Lung (tissue), 17 donors: ENCODE measurements at places on chromosomes 1 and 21.

GRCh38 chr1:151311589-151312331 lies 15.5 kb downstream of the PI4KB start:
- DNase-seq, result no peak

DNA sequence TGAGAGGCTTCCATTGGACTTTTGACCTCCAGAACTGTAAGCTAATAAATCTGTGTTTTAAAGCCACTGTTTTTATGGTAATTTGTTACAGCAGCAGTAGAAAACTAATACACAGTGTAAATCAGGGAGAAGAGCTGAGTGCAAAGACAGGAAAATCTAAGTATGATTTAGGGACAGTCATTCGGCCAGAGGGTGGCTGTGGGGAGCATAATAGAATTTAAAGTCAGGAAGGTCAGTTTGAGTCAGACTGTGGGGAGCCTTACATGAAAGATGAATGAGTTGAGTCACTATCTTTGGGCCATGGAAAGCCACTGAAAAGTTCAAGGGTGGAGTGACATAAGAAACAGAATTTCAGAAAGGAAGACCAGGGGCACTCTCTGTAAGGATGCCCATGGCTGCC lies 52.4 kb upstream of the SSX2IP start:
- no peak for DNase-seq

GRCh38 chr1:204363335-204364114 lies 3.8 kb upstream of the PLEKHA6 start:
- peak; percentile 86 for DNase-seq

GRCh38 chr1:210736713-210737112 lies 397.2 kb downstream of the KCNH1 start:
- DNase-seq, result no peak

DNA sequence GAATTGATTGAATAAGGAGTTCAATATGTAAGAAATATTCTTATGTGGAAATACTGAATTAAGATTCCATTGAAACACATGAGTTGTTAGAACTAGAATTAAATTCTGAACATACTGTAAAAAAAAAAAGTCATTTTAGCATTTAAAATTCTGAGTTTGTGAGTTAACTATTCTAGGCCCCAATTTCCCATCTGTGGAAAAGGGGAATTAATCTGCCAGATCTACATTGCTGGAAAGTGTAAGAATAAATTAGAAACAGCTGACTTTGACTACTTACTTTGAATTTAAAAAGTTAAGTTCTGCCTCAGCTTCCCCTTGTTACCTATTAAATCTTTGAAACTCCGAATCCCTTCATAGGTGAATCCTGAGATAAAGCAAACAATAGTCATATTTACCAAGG lies 103.0 kb downstream of the SNX7 start:
- DNase-seq, result no peak

- peak; percentile 27 for DNase-seq
Observed at GRCh38 chr1:66931590-66931989, 6.8 kb downstream of the MIER1 start.

GRCh38 chr1:7705048-7705907 lies 65.8 kb upstream of the VAMP3 start:
- DNase-seq, result peak; percentile 31

GRCh38 chr21:37193676-37194075 lies 73.5 kb downstream of the VPS26C start:
- DNase-seq, result no peak

DNA sequence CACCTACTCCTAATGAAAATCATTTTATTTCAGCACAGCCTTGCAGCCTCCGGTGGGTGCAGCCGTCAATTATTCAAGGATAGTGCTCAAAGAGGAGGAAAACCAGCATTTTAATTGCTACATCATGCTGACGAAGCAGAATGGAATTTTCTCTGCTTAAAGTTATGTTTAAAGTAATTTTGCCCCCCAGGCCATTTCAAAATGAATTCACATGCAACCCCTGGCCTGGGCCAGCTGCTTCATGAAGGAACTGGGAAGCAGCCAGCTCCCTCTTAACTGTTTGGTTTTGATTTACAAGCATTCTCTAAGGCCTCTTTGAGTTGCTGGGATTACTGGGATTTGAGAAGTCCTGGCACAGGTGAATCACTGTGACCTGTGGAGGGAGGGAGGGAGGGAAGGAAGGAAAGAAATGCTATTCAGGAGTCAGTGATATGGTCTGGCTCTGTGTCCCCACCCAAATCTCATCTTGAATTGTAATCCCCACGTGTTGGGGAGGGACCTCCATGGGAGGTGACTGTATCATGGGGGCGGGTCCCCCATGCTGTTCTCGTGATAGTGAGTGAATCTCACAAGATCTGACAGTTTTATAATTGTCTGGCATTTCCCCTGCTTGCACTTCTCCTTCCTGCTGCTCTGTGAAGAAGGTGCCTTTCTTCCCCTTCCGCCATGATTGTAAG lies 66.0 kb downstream of the PGBD5 start:
- DNase-seq, result peak; percentile 74

GRCh38 chr1:55172272-55172671 lies 42.9 kb downstream of the USP24 start:
- DNase-seq, result no peak

DNA sequence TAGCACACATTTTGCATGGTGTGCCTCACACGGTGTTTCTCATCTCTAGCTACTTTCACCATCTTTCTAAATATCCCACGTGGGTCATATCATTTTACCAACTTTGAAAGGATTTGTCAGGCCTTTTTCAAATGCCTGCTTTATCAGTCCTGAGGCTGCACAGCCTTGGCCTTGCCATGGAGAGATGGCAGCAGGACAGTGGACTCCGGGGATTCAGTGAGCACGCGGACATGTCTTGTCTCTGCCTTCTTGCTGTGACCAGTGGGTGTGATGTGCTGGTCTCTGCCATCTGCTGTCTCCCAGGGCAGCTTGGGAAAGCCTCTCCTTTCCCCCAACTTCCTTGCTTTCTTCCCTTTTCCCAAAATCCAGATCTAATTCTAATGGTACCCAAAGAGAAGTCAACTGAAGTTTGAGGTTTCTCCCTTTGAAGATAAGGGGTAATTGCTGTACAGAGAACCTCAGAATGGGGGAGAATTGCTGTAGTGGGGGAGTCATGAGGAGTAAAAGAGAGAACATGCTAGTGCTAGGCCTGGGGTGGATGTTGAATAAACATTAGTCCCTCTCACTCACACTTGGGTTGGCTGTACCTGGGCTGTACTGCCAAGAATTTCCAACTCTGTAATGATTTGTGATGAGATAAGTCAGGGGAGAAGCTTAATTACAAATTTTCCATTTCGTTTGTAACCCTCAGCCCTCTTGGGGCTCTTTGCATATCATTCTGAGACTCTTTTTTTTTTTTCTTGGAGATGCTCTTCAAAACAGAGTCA lies 99.5 kb downstream of the GALNT2 start:
- no peak for DNase-seq

- DNase-seq, result peak; percentile 58
Observed at GRCh38 chr1:8987881-8988617, 38.2 kb downstream of the SLC2A7 start.

DNA sequence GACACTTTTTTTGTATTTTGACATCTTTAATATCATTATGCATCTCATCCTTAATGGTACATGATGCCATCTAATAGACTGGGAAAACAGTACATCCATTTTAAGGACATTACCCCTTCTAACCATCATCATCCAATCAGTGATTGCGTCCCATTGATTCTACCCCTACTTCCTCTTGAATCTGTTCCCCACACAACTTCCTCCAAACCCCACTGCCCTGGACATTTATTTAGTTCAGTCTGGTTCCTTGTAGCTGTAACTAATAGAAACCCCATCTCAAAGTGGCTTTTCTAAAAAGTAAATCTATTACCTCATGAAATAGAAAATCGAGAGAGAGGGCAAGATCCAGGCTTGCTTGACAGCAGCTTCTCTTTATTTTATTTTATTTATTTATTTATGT lies 2.1 kb upstream of the ITLN1 start:
- DNase-seq, result no peak

DNA sequence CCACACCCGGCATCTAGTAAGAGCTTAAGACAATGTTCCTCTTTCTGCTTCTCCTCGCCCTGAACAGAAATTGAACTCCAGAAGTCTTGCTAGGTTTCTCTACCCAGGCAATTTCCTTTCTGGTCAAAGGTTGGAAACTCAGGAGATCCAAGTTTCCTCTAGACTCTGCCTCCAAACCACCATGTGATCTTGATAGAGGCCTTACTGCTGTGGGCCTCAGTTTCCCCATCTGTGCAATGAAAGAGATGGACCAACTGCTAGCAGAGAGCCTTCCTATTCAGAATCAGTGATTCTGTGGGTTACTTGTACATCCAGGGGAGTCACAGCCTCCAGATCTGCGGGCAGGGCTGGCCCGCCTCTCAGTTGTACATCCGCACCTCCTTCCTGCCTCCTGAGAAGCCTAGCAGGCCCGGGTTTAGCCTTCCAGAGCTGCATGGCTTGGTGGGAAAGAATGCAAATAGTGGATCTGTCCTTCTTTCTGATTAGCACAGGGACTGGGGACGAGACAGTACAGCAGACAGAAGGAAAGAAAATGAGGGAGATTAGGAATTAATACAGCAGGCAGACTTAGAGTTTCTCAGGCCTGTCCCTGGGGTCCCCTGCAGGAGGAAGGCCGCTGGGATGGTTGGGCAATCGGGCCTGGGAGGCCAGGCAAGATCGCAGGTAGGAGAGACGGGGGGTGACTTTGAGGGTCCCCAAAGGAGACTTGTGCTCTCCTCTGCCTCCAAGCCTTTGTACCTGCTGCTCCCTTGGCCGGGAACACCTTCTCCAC lies 83.9 kb downstream of the PAX7 start:
- DNase-seq, result no peak

DNA sequence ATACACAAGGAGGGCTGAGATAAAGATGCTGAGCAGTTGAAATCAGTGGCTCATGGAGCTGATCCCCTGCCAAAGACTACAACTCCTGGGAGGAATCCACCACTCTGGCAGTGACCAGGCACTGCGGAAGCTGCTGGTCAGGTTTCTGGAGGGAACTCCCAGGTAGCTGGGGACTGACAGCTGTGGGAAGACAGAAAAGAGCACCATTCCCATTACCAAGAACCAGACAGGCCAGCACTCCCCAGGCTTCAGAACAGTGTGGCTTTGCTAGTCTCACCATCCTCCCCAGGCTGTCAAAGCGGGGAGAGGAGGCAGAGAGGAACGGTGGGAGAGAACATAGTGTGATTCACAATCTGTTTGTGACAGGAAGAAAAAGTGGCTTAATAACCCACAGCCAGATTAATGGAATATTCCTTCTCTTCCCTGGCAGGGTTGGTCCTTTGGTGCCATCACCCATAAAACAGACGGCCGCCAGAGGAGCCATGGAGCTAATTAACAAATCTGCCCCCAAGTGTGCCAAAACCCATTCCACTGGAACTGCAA lies 92.1 kb downstream of the MAB21L3 start:
- DNase-seq, result no peak
